ENCODE measurements at places on chromosomes 3 and 15.

DNA sequence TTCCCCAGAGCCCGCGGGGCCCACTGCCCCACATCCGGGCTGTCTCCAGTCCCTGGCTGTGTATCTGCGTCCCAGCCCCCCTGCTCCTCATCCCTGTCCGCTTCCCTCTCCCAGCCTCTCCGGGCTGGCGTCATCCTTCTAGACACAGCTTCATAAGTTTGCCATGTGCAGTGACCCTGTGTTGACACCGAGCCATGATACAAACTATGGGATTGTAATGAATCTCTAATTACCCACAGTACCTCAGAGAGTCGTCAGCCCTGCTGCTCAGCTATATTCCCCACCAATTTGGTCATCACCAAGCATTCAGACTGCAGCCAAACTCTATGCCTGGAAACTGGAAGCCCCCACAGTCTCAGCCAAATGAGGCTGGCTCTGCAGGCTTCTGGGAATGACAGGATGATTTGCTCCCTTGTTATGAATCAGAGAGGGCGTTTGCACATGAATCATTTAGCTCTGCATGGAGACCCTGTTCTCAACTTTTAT lies 466.1 kb upstream of the ATP11B start:
- DNase-seq: no peak

GRCh38 chr15:32959077-32959476 lies 235.4 kb downstream of the FMN1 start:
- DNase-seq: no peak

- no peak for DNase-seq
Observed at GRCh38 chr3:156693166-156693565, 18.8 kb downstream of the TIPARP start.

GRCh38 chr3:57856675-57857074 lies 100.6 kb downstream of the SLMAP start:
- peak; percentile 16 for DNase-seq

DNA sequence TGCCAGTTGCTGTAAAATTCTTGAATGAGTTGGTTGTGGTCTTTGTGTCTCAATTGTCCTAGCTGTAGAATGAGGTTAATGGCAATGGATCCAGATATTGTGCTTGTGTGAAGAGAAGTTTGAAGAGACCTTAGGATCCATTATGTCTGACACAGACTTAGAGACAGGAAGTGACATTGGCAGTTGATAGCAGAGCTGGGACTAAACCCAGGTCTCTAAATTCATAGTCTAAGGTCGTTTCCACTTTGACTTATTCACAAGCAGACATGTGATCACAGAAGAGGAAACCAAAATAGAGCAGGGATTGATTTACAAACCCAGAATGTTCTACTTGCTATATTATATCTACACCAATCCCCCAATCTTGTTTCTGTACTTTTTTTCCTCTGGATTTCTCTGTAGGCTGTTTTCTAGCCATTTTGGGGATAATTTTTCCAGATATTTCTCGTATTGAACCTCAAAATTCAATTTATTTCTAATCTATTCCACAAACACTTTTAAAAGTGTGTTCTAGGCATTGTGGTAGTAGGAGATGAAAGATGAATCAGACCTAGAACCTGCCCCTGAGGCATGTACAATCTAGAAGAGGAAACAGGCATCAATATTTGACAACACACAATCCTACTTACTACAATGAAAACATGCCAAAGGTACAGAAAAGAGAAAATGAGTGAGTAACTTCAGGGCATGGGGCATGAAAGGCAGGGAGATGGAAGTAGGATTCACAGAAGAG lies 123.3 kb downstream of the NFKBIZ start:
- DNase-seq: no peak

DNA sequence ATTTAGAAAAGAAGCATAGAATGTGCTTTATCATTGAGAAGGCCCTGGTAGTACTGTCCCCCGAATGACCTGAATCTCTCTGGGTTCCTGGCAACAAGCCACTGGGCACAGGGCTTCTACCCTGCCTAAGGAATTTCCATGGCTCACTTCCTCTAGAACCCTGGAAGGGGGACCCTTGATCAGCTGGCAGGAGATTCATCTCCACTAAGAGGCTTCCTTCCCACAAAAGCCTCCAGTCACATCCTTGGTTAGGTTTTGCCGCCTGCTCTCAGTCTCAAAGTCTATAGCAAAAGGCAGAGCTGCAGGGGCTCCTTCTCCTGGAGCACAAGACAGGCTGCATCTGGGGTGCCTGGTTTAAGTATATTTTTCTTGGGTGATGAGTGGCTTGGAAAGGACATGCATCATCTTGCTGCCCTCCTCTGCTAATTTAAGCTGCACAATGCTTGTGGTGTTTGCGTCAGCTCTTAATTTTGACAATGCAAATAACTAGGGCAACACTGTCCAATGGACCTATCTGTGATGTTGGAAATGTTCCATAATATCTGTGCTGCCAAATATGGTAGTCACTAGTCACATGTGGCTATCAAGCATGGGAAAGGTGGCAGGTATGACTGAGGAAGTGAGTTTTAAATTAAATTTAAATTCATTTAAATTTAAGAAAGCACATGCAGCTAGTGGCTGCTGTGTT lies 33.4 kb upstream of the RARRES1 start:
- no peak for DNase-seq

- DNase-seq: no peak
Observed at GRCh38 chr3:46875560-46875959, 2.0 kb upstream of the PTH1R start.

- DNase-seq: no peak
Observed at GRCh38 chr3:61141697-61142096, 109.6 kb downstream of the FHIT start.

DNA sequence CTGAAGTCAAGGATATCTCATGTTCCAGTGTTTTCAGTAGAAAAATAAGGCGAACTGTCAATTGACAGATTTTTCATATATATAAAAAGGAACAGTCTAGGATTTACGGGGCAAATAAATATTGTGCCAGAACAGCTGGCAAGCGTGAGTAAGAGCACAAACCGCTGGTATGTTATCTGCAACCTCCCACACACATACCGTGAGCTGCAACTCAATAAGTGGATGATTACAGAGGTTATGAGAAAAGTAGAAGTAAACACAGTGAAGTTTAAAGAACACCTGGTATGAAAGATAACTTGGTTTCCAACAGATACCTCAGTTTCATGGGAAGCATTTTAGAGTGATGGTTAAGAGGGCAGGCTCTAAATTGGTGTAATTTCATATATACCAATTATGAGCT lies 733.4 kb downstream of the TUSC7 start:
- no peak for DNase-seq

DNA sequence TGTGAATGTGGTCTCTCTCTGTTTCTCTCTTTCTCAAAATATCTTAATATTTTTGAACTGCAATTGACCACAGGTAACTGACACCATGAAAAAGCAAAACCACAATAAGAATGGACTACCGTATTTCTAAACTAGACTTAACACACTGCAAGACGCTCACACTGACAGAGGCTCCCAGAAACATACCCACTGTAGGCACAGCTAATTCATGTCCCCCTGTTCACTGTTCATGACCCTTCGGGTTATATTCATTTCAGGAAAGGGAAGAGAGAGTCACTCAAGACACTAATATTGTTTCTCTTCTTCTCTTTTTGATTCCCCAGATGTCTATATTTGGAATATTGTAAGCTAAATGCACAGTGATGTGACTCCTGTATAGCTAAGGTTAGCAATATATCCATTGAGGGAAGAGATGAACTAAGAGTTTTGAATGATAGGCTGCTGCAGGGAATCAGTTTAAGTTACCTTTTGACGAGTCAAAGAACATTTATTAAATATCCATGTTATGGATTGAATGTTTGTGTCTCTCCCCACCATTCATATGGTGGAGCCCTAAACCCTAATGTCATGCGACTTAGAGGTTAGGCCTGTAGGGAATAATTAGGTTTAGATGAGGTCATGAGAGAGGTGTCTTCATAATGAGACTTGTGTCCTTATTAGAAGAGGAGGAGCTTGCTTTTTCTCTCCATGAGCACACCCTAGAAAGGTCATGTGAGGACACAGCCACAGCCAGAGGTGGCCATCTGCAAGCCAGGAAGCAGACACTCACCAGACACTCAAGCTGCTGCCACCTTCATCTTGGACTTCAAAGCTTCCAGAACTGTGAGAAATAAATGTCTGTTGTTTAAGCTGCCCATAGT lies 216.6 kb upstream of the GRM7 start:
- DNase-seq: no peak

GRCh38 chr3:107985496-107985895 lies 105.3 kb downstream of the CD47 start:
- DNase-seq: peak; percentile 45

- no peak for DNase-seq
Observed at GRCh38 chr15:72935521-72935920, 116.7 kb upstream of the NEO1 start.

DNA sequence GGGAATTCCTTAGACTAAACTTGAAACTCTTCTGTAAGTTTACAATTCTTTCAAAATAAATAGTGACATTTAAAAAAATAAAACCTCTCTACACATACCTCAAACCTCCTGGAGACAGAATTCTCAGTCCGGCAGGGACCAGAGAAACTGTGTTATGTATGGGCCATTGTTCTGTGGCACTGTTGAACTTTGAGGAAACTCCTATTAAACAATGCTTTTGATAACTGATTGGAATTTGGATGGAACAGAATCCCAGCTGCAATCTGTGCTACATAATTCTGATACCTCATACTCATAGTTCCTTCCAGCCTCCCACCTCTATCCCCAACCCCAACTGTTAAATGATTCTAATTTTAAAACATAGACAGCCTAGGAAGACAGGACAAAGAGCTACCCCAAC lies 85.0 kb downstream of the TM4SF4 start:
- DNase-seq: no peak

GRCh38 chr15:29890336-29891095 lies 68.2 kb upstream of the TJP1 start:
- no peak for DNase-seq

DNA sequence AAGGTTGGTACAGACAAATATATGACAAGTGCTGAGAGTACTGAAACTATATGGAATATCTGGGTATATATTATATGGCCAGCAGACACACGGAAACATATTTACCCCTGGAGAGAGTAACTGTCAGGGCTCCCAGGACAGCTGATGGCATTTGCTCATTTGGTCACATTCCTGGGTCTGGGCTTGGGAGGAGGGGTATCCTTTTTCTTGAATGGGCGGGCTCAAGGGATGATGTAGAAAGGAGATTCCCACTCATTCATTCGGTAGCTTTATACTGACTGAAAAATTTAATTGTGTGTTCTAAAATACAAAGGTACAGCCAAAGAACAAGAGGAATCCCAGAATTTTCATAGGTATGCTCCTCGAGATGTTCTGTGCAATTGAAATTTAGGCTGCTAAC lies 131.0 kb downstream of the KCNAB1 start:
- DNase-seq: no peak

DNA sequence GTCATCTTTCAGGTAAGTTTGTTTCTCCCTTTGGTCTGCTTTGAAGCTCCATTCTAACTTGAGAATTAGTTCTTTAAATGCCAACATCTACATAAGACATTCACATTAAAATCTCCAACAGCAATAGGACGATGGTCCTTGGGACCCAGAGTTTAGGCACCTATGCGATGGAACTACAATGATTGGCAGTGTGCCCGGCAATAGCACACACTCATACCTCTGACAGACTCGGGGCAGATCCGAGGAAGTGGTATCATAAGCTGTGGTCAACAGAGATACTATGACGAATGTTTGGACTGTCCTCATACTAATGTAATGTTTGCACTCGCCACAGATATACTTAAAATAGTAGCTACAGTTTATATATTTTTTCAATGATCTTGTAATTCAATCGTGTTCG lies 34.2 kb upstream of the NR2F2 start:
- DNase-seq: no peak

DNA sequence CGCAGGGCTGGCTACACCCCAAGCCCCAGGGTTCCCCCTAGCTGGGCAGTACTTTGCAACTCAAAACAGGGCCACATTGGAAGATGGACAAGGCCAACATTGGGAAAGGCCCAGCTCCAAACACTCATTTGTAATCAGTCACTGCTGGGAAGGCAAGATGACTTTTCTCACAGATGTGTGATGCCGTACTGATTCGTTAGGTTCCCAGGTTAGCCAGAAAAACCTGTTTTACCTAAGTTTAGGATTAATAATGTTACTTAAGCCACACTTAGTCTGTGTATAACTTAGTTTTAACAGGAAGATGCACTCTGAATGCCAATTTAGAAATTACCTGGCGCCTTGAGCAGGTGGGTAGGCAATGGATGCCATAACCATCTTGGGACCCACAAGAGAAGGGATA lies 71.0 kb downstream of the ITGB5 start:
- DNase-seq: no peak

DNA sequence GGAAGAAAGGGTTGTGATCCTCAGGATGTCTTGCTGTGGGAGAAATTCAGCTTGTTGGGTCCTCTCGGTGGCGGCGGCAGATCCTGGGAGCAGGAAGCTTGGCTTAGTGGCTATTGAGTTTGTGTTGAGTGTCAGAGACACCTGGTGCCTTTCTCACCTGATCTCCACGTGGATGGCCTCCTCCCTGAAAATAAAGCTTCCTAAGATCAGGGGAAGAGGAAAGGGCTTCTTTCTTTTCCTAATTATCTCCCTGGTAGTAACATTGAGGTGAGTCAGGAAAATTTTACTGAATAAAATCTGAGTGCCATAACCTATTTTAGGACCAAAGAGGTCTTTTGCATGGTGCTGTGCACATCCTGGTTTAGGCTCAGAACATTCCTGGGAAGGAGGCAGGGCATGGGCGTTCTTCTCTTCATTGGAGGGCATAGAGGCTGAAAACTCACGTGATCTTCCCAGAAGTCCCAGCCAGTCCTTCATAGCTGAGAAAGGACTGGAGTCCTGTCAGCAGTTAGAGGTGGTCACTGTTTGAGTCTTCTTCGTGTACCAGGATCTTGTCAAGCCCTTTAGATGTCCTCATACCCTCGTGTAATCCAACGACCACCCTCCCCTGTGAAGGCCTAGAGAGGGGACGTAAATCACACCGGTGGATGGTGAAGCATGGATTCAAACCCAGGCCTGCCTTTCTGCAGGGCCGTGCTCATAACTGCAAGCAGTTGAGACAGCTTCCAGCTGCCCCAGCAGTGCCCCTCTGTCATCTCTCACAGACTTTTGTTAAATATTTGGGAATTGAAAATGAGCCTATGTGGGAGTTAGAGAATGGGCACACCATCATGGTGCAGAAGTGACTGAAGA lies 1.1 kb downstream of the CMTM8 start:
- DNase-seq: peak; percentile 12

GRCh38 chr3:185537369-185537970 lies 14.9 kb downstream of the LIPH start:
- DNase-seq: peak; percentile 11

DNA sequence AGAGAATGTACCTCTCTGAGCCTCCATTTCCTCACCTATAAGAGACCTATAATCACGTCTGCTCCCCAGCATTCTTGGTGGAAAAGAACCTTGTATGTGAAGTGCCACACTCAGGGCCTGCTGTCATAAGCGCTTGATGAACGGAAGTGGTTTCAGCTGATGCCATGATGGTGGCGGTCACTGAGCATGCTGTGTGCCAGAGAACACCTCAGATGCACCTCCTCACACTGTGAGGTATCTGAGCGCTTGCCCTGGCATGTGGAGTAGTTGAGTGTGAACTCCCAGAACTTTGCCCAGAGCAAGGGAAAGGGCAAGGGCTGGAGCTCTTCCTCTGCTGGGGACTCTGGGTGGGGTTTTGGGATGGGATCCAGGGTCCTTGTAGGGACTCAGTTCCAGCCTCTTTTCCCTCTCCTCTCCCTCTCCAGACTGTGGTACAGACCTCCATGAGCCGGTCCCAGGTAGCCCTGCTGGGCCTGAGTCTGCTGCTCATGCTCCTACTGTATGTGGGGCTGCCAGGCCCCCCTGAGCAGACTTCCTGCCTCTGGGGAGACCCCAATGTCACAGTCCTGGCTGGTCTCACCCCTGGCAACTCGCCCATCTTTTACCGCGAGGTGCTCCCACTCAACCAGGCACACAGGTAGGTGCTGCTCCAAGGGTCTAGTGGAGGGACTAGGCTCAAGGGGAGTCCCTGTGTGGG lies 2.7 kb downstream of the ABHD14A start:
- peak; percentile 53 for DNase-seq
